ENCODE measurements at places on chromosomes 1 and 21.

- peak; percentile 54 for DNase-seq
Observed at GRCh38 chr1:65958561-65959350, 166.1 kb downstream of the PDE4B start.

GRCh38 chr1:23471473-23472075 lies 12.4 kb downstream of the ASAP3 start:
- no peak for DNase-seq

GRCh38 chr1:162222730-162223129 lies 153.2 kb downstream of the NOS1AP start:
- no peak for DNase-seq

DNA sequence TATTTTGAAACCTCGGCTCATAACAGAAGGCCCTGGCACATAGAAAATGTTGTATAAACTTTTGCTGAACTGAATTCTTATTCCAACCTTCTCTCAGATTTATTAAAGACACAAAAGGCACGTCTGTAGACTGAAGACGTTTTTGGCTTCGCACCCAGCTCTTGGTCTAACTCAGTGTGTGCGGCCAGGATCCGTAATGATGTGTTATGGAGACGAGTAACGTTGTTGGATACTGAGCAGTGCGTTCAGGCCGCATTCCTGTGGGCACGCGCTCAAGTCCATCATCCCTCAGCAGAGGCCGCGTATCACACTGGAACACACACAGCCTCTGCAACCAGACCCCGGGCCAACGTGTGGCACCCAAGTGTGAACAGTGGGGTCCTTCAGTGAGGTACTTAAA lies 154.8 kb upstream of the RAB4A start:
- DNase-seq, result no peak

DNA sequence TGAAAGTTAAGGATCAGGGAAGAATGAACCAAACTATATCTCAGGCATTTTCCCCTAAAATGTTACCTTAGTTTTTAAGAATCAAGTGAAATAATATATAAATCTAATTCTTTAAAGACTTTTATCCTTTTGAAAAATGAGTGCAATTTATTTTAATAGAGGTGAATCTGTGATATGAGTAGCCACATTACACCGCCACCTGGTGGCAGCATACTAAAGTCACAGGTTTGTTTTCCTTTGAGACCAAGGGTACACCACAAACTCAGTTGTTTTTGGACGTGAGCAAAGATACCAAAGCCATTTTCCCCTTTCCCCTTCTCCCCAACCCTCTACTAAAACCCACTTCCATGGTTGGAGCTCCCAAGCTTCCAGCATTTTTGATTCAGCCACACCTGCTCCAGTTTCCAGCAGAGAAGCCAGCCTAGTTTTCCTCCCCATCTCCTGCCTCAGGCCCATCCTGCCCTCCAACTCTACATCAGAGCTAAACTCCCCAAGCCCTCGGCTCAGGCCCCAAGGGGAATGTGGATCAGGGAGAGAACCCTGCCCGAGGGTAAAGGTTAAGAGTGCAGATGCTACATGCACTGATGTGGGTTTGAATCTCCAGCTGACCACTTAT lies 22.9 kb upstream of the LDLRAP1 start:
- peak; percentile 35 for DNase-seq

GRCh38 chr1:21490774-21491487 lies 18.3 kb upstream of the ALPL start:
- no peak for DNase-seq

DNA sequence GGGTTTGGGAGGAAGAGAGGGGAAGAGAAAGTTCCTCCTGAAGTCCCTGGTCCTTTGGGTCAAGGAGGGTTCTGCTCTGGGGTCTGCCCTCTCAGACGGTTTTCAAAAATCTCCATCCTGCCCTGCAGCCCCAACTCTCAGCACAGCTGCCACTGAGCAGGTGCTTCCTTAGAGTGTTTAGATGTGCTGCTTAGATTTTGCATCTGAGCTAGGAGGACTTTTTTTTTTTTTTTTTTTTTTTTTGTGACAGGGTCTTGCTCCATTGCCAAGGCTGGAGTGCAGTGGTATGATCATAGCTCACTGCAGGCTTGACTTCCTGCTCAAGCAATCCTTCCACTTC lies 324.9 kb upstream of the POU3F1 start:
- no peak for DNase-seq

All from NCI-H345 (cell line).